ENCODE measurements at places on chromosomes 6 and 20. TPM values are rescaled to one million over a fixed set of nuclear protein-coding genes. Genes with fewer than 3 reads are reported as not detected.

DNA sequence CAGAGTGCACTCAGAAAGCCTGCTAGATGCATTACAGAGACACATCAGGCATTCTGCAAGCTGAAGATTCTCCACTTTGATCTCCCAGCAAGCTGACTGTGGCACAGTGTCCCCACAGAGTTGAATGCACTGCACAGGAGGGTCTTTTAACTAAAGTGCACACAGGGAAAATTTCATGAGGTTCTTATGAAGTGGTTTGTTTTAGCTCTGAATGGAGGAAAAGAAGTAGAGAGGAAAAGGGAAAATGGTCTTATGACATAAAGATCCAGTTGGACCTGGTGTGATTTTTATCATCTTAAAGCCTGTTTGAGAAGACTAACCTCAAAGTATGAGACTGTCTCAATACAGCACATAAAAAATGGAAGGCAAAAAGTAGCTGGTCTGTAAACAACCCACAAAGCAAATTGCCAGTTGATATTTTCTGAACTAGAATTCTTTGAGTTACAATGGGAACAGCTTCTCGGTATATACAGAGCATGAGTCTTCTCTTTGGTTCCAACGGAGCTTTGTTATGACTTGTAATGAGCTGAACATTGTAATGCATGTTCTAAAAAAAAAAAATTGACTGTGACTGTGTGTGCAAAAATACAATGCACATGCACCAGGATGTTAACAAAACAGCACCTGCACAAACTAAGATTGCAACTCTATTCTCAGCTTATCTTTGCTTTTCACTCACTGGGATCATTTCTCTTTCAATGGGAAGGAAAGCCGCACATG lies 383.0 kb upstream of the ID4 start:
- DNase-seq: no peak

- no peak for DNase-seq
These were observed 162.7 kb downstream of the GRM4 start for GRCh38 chr6:33983109-33983716.

DNA sequence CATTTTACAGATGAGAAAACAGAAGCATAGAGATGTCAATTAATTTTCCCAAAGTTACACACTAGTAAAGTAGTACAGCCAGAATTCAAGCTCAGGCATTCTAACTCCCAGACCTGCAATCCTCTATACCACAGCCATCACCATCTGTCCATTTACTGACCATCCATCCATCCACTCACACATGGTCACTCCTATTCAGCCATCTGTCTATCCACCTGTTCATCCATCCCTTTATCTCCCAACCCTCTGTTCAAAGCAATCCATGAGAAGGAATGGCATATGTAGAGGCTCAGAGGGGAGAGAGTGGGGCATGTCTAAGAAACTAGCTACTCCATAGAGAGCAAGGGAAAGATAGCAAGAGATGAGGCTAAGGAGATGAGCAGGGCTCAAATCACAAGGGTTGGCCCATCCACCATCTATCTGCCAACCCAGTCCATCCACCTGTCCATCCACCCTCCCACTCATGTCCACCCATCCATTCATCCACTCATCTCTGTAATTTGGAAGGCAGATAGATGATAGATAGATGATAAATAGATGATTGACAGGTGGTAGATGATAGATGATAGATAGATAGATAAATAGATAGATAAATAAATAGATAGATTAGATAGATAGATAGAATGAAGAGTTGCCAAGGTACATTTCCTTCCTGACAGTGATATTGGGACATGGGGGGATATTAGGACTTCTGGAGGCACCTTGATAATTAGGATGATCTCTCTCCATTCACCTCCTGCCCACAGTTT lies 12.2 kb upstream of the C6orf132 start:
- DNase-seq: no peak

DNA sequence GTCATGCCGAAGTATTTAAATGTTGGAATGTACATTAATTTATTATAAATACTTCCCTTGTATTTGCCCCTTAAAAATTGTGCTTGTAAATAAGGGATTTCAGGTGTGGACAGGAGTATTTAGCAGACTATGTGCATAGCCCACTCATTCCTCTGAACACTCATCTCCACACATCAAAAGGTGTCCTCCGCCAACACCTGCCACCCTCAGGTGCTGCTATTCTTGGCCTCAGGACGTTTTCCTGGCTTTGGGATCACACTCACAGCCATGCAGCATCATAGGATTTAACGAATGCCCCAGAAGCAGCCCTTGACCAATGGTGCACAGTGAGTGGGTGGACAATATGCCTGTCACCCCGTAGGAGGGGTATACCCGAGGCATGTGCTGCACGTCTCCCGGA lies 230.9 kb downstream of the ZNF217 start:
- no peak for DNase-seq

GRCh38 chr6:169250660-169251059 lies 3.0 kb downstream of the THBS2 start:
- no peak for DNase-seq

DNA sequence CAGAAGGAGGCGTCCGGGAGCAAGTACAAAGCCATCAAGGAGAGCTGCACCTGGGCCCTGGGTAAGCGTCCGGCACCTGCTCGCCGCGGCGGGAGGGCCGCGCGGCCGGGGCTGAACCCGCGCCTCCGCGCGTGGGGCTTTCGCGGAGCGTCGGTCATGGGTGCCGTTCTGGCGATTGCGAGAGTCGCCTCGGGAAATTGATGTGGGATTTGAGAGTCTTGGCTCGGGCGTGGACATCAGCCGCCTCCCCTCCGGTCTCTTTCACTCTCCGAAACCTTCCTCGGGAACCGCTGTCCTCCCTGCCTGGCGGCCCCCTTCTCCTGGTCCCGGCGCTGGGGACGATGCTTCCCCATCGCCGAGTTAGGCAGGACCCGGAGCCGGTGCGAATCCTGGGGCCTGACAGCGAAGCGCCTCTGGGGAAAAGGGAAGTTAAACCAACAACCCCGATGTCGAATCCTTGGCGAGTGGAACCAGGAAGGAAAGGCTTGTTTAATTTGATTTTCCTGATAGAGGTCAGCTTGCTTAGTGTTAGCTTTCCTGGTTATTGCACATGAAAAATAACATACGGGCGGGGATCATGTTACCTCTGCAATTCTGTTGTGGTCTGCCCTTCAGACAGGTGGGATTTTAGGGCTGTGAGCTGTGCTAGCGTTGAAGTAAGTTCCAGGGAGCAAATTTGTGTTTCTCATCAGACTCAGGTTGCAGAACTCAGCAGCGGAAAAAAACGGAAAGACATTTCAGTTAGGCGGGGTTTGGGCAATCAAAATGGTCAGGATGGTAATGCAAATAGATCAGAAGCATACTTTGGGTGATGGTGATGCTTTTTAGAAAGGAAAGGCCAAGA lies 594 bp downstream of the ARFGEF3 start:
- DNase-seq: no peak

GRCh38 chr20:62289898-62290297 lies 12.9 kb upstream of the ADRM1 start:
- no peak for DNase-seq

- DNase-seq: no peak
These were observed 45.9 kb downstream of the UBE2V1 start for GRCh38 chr20:50067018-50067417.

- peak; percentile 8 for DNase-seq
These were observed 140.1 kb downstream of the NRN1 start for GRCh38 chr6:5866547-5867051.

DNA sequence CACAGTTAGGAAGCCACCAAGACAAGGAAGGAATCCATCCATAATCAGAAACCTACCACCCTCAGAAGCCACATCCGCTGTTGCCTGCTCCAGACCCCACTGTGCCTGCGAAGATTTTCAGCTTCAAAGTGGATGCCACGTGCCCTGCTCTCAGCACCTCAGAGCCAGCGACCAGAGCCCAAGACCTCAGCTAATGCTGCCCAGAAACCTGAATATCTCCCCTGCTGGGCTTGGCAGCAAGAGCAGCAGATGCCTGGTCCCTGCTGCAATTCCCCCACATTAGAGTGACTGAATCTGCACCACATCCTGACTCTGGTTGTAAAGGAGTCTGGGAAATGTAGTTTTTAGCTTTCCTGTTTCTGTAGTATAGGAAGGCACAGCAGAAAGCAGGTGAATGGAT lies 10.7 kb upstream of the ULBP3 start:
- DNase-seq: no peak

- DNase-seq: no peak
These were observed 511.9 kb downstream of the KIF16B start for GRCh38 chr20:16061351-16061750.

DNA sequence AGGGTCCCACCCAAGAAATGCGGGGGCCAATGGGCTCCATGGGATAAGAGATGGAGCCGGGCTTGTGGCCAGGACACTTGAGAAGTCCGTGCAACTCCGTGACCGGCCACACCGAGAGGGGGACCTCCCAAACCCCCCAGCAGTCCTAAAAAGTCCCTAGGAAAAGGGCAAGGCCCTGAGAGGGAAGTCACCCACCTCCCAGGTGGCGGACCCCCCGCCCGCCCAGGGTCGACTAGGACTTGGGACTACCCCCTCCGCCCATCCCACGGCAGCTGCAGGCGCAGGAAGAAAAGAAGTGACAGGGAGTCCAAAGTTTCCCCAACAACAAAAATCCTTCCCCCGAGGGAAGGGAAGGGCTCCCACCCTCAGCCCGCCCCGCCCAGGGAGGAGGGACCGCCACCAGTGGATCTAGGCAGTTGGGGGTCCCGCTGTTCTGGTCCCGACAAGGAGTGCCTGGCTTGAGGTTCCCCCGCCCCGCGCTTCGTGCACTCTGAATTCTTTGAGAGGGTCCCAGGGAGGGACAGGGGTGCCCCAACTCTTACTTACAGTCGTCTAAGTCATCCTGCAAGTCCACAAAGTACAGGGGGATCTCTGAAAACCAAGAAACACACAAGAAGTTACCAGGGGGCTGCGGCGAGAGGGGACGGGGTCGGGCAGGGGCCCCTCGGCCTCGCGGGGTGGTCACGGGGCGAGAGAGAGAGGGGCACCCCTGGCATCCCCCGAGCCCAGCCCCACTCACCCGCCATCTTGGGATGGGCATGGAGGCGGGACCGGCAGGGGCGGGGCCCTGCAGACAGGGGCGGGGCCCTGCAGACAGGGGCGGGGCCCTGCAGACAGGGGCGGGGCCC lies 611 bp upstream of the RAB22A start:
- DNase-seq: no peak

- no peak for DNase-seq
These were observed 93.2 kb downstream of the DLGAP4 start for GRCh38 chr20:36399147-36399968.

DNA sequence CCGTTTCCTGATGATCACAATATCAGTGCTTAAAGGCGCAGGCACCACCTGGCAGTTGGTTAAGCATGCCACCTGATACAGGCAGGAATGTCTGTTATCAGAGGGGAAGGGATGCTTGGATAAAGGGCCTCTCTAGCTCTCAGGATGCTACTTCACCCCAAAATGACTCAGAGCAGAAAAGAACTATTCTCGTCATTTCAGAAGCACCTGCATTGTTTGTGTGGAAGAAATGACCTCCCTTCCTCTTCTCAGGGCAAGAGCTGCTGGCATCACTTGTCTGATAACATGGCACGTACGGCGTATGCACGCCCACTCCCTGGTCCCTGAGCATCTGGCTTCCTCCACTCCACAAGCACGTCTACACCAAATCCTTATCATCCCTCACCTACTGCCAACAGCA lies 47.3 kb downstream of the ATP9A start:
- no peak for DNase-seq

- no peak for DNase-seq
These were observed 48.7 kb upstream of the SRPK1 start for GRCh38 chr6:35969646-35970045.

GRCh38 chr20:18635380-18635779 lies 47.5 kb downstream of the DTD1 start:
- DNase-seq: no peak

DNA sequence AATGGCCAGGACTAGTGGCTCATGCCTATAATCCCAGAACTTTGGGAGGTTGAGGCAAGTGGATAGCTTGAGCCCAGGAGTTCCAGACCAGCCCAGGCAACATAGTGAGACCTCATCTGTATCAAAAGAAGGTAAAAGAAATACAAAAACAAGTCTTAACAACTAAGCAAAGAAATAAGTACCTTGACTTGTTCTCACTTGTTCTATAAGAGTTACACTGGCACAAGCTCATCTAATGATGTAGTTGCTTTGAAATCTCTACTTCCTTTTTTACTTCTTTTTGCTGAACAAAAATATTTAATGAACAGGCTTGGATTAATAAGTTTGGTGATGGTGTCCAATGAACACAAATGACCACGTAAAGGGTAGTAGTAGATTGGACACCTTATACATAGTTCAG lies 72.2 kb downstream of the SGK1 start:
- DNase-seq: no peak

GRCh38 chr6:130118236-130118635 lies 99.9 kb downstream of the L3MBTL3 start:
- DNase-seq: peak; percentile 27

DNA sequence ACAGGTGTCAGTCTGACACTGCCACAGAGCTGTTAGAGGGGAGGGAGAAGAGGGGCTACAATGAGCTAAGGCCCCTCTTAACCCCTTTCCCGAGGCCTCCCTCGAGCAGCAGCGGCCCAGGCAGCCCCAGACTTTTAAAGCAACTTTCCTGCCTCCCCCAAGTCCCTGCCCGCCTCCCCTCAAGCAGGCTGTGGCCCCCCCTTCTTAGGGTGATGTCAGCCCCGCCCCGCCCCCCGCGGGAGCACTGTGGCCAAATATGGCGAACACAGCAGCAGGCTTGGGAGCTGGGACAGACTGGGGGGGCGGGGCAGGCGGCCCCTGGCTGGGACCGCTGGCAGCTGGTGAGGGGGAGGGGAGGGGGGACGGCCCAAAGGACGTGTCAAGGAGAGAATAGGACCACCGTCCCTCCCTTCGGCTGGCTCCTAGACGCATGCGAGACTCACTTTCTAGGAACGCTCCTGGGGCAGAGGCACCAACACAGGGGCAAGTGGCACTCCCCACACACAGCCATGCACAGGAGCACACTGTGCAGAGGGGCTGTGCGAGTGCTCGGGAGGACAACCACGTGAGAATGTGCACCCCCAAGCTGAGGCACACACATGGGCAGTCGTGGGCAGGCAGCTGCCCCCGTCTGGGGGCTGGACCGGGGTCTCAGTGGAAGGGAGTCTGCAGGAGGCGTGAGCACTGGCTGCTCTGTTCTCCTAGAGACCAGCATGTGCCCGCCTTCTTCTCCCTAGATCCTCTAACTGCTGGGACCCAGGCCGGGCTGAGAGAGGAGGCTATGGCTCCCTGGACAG lies 6.7 kb downstream of the TEAD3 start:
- DNase-seq: peak; percentile 41

- no peak for DNase-seq
These were observed 48.2 kb downstream of the RBM38 start for GRCh38 chr20:57439432-57439831.

FAM209B gene
- total RNA-seq: not detected

HCK gene
- total RNA-seq: 11.5 TPM

MYL9 gene
- total RNA-seq: 10.3 TPM

FRK gene
- 3.6 TPM for total RNA-seq

PLAGL2 gene
- 6.4 TPM for total RNA-seq

SLPI gene
- 52.0 TPM for total RNA-seq

CAP2 gene
- 10.2 TPM for total RNA-seq

FAM50B gene
- total RNA-seq: 5.0 TPM

PSORS1C1 gene
- total RNA-seq: 5.9 TPM

C4B gene
- total RNA-seq: 4.2 TPM

EYA2 gene
- 0.59 TPM for total RNA-seq

MUC22 gene
- not detected for total RNA-seq

TRIM10 gene
- 2.2 TPM for total RNA-seq

SRSF6 gene
- 63.6 TPM for total RNA-seq

KCNK17 gene
- 0.10 TPM for total RNA-seq

All from skin of body (tissue), 3 donors.